Stimulated activated CD8-positive, alpha-beta memory T cell treated with anti-CD3 and anti-CD28 coated beads, Interleukin-4, amount 100 ng/mL, for 1 hour (primary cell): ENCODE measurements at places on chromosomes 16 and 17.

DNA sequence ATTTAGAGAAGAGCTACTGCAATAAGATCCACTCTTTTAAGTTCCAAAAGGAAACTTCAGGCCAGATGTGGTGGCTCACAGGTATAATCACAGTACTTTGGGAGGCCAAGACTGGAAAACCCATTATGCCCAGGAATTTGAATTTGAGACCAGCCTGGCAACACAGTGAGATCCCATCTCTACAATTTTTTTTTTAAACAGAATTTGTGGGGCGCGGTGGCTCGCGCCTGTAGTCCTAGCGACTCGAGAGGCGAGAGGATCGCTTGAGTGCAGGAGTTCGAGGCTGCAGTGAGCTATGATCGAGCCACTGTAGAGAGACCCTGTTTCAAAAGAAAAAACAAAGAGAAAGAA lies 793 bp downstream of the COG7 start:
- DNase-seq: no peak

- no peak for DNase-seq
Measured at GRCh38 chr16:70805380-70805779, 4.4 kb upstream of the VAC14 start.

- DNase-seq: no peak
Measured at GRCh38 chr16:73371584-73372319, 323.8 kb upstream of the ZFHX3 start.

- DNase-seq: no peak
Measured at GRCh38 chr16:73190688-73191659, 143.0 kb upstream of the ZFHX3 start.
